ENCODE measurements at places on chromosomes 16 and 17.

GRCh38 chr16:768428-768827 lies 7.9 kb downstream of the MSLN start:
- no peak for DNase-seq

DNA sequence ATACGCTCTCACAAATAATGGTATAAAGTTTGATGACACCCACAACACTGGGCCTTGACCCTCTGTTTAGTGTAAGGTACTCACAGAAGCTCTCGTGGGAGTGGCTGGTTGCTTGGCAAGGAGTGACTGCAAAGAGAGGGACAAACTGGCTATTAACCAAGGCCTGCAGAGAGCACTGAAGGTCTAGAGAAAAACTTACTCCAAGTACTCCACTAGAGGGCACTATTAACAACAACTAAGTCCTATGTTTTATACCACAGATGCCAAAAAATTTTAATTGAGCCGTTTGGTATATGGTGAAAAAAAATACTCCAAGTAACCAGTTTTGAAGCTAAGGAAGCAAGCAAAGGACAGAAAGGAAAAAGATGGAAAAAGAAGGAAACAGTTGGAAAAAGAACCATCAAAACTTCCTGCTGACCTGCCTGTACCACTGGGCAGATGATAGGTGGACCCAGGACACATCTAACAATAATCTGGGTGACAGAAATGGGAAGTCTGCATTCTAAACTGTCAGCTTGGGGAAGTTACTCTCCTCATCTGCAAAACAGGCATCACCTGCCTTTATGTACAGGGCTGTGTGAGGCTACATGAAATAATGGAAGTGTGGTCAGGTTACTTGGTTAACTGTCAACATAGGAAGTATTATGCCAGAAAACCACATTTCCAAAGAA lies 23.2 kb downstream of the DYNC1LI2 start:
- peak; percentile 68 for DNase-seq

DNA sequence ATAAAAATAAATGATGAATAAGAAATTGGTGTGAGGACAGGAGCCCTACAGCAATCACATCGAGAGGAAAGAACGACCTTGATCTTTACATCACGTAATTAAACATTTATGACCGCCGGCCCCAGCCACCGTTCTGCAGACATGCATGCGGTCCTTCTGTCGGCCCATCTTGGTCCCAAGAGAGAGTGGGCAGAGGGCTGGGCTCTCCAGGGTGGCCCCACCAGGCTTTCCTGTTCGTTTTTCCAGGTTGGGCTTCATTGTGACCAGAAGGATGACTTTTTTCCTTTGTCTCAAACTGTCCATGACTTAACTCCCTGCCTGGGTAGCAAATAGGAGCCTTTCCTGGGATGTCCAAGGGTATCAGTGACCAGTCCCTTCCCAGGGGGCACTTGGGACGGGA lies 3.3 kb upstream of the CRISPLD2 start:
- DNase-seq: no peak

DNA sequence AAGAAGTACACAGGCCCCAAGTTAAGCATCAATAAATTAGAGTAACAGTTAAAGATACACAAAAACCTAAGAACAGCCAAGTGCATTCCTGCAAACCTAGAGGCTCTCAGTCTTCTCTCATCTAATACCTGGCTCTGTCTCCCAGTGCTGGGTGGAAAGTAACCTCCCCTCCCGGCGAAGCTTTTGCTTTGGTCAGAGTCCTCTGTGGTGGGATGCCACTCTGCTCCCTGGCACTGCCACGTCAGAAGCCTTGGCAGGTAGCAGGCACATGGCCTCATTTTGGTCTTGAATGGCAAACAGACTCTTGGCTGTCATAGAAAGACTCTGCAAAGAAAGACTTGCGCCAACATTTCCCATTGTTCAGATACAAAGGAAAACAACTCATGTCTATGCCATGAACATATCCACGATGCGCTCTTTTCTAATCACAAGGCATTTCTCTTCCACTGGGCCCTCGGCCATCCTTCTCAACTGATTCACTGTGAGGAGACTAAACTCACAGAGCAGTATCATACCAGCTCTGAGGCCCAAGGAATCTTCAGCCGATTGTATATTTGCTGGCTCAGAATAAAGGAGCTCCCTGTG lies 21.2 kb downstream of the MTHFSD start:
- DNase-seq: no peak

- DNase-seq: no peak
These were observed 26.3 kb upstream of the METRNL start for GRCh38 chr17:83053021-83053681.

Measured in KG1 (cell line).